Uterus (tissue), 4 donors: ENCODE measurements at places on chromosomes 5 and 9.
A peak's percentile ranks its signal among the peaks of the same experiment; 100 is the strongest.

DNA sequence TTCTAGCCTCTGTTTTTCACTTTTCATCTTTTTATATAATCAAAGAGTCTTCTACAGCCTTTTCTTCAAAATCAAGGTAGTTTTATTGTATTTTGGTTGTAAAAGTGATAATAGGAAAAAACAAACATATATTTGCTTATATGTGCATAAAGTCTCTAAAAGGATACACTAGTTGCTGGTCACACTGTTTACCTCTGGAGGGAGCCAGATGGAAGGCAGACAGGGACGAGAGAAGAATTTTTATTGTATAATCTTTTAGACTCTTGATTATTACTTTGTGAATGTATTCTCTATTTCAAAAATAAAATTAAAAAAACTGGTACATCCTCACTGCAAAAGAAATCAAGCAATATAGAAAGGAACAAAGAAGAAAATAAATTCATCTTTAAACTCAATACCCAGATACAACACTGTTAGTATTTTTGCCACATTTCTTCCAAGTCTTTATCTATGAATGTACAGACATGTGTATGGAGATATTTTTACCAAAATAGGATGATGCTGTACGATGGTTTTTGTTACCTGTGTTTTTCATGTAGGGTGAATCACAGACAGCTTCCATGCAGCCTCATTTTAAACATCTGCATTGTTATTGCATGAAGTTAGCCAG lies 6.1 kb upstream of the RNF183 start:
- DNase-seq: no peak

DNA sequence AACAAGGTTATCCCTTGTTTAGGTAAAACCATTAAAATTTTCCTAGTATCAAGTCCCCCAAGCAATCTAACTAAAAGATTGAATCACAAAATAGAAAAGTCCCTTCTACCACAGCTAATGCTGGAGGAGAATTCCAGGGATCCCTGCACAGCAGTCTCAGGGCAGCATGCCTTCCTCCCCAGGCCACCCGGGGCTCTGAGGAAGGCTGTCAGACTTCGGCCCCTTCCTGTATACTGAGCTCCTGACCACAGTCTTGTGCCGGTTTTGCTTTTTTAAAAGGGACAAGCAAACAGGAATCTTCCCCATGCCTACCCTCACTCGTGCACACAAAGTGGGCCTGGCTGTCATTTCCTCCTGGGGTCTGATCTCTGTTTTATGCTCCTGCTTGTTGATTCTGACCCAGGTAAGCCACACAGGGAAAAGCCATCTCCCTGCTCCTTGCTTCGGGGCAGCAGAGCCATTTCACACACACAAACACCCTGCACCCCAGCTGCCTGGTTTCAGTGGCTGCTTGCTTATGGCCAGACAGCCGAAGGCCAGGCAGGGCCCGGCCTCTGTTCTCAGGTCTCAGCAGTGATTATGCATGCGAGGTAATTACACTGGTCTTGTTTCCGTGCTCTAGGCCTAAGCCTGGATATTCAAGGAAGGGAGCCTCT lies 211.9 kb downstream of the NXNL2 start:
- no peak for DNase-seq

DNA sequence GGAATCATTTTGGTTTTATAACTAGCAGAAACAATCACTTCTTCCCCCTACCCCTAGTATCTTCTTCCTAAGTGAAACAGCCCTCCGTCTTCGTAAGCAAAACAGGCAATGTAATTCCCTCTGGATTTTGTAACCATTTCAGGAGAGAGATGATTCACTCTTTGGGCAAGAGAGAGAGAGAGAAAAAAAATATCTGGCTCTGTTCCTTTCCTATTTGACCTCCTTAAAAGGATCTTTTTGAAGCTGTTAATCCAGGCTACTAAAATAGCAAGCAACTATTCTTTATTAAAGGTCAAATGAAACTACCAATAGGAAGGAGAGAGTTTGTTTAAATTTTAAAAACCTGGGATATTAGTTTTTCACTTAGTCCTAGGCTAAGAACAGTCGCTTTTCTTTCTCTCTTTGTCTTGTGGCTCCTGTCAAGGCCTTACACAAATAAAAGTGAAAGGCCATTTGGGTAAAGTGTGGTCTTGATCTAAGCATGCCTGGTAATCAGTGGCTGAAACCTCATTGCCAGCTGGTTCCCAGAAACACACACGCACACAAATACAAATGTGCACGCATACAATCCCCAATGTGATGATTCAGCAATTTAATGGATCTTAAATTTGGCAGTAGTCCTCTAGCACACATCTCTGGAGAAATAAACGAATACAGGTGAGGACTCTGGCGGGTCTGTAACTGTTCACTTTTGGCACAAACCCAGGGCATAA lies 70.2 kb downstream of the PRUNE2 start:
- no peak for DNase-seq

GRCh38 chr9:137046088-137046787 lies at the start of gene NPDC1:
TSS of gene NPDC1 (minus strand) at chr9:137046177. CDS start at chr9:137045989, 188 bp downstream.
- DNase-seq: peak; percentile 69
